ENCODE measurements at places on chromosomes 3 and 15. TPM values are rescaled to one million over a fixed set of nuclear protein-coding genes. Genes with fewer than 3 reads are reported as not detected.

GRCh38 chr15:90851114-90851513, 17.3 kb upstream of the FURIN start:
- no peak overlapping the region for H3K4me3 ChIP-seq
- DNase-seq, result no peak
- peaks cover 12% of the 10 kb centered on the region for H3K36me3 ChIP-seq
- H3K27ac ChIP-seq, result no peak overlapping the region

DNA sequence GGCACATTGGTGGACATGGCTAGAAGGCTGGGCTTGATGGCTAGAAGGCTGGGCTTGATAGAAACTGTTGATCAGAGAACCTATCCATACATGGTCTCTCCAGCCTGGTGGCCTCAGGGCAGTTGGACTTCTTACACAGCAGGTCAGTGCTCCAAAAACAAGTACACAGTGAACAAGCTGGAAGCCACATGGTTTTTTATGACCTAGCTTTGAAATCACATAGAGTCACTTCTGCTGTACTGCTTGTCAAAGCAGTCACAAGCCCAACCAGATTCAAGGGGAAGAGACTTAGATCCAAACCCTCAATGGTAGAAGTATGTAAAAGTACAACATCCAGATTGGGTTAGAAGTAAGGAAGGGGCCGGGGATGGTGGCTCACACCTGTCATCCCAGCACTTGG, 89.4 kb upstream of the HES1 start:
- peaks cover 12% of the 10 kb centered on the region for H3K4me1 ChIP-seq
- 0 out of 2 replicates have a peak, but pooled peaks cover 5% of the 10 kb centered on the region for H3K36me3 ChIP-seq
- DNase-seq, result no peak
- peaks cover 9% of the 10 kb centered on the region for H3K27me3 ChIP-seq
- H3K4me3 ChIP-seq, result no peak overlapping the region

DNA sequence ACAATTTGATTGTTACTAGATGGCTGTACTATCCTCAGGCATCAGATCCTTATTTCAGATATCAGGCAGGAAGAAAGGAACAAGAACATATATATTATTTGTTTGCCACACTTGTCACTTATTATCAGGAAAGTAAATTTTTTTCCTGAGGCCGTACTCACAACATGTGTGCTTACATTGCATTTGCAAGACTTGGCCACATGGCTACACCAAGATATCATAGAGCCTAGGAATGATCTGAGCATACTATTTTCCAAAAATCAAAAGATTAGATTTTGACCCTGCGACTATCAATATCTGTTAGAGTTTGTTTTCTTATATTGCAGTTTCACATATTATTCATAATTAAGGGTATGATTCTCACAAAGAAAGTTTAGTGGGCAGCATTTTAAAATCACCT, 426.2 kb upstream of the BCHE start:
- H3K27ac ChIP-seq, result no peak overlapping the region
- no peak for DNase-seq
- no peak overlapping the region for H3K4me3 ChIP-seq

DNA sequence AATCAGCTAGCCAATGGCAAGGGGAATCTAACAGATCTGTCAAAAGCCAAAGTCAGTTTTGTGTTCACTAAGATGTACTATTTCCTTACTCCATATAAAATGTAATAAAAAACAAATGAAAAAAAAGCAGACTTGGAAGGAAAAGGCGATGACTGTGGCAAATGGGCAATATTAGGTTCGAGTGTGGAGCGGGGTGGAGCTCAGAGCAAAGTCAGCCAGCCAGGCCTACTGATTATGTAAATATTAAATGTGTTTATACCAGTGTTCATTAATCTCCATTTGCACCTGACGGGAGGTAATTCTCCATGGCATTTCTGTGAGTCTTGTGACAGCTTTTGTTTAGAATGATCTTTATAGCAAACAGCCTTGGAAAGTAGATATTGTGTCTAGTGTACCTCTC, 96.2 kb upstream of the KCNMB2 start:
- no peak overlapping the region for H3K27ac ChIP-seq
- H3K4me3 ChIP-seq, result no peak overlapping the region
- H3K27me3 ChIP-seq, result no peaks in the 10 kb centered on the region
- DNase-seq, result no peak
- H3K36me3 ChIP-seq, result no peaks in the 10 kb centered on the region
- H3K4me1 ChIP-seq, result no peaks in the 10 kb centered on the region

GRCh38 chr3:72411126-72411525, 437.1 kb downstream of the SHQ1 start:
- H3K27ac ChIP-seq, result no peak overlapping the region
- no peaks in the 10 kb centered on the region for H3K4me1 ChIP-seq
- DNase-seq, result no peak
- no peak overlapping the region for H3K4me3 ChIP-seq

DNA sequence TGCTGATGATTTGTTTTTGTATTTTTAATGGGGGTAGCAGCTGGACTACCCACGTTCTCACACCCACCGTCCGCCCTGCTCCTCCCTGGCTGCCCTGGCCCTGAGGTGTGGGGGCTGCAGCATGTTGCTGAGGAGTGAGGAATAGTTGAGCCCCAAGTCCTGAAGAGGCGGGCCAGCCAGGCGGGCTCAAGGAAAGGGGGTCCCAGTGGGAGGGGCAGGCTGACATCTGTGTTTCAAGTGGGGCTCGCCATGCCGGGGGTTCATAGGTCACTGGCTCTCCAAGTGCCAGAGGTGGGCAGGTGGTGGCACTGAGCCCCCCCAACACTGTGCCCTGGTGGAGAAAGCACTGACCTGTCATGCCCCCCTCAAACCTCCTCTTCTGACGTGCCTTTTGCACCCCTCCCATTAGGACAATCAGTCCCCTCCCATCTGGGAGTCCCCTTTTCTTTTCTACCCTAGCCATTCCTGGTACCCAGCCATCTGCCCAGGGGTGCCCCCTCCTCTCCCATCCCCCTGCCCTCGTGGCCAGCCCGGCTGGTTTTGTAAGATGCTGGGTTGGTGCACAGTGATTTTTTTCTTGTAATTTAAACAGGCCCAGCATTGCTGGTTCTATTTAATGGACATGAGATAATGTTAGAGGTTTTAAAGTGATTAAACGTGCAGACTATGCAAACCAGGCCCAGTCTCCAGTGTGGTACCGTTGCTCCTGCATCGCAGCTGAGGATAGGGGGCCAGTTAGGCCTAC, 1.4 kb upstream of the FES start:
- peak overlapping the region; percentile 83 for H3K27ac ChIP-seq
- H3K4me3 ChIP-seq, result peak overlapping the region; percentile 66
- H3K27me3 ChIP-seq, result no peaks in the 10 kb centered on the region

DNA sequence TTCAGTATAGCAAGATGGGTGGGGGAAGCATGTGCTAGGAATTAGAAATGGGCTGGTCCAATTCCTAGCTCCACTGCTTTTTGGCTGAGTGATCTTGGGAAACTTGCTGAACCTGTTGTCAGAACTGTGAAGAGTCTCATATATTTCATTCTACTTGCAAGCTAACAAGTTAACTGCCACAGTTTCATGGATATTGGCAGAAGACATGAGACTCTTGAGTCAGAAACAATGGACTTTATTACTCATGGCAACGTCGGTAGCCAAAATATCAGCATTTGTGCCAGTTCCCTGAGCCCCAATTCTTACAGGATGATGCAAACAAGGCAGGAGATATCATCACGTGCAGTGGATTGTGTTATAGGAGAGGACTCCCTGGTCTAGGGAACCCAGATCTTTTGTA, 26.6 kb upstream of the PLAAT1 start:
- DNase-seq, result no peak
- no peak overlapping the region for H3K4me3 ChIP-seq
- H3K4me1 ChIP-seq, result no peaks in the 10 kb centered on the region
- no peaks in the 10 kb centered on the region for H3K36me3 ChIP-seq
- H3K27ac ChIP-seq, result no peak overlapping the region
- H3K27me3 ChIP-seq, result peaks cover 1% of the 10 kb centered on the region

- no peak overlapping the region for H3K4me3 ChIP-seq
- H3K27me3 ChIP-seq, result no peaks in the 10 kb centered on the region
- no peak overlapping the region for H3K27ac ChIP-seq
- H3K4me1 ChIP-seq, result peaks cover 26% of the 10 kb centered on the region
- H3K36me3 ChIP-seq, result no peaks in the 10 kb centered on the region
Observed at GRCh38 chr3:42009456-42009855, 47.6 kb upstream of the ULK4 start.

DNA sequence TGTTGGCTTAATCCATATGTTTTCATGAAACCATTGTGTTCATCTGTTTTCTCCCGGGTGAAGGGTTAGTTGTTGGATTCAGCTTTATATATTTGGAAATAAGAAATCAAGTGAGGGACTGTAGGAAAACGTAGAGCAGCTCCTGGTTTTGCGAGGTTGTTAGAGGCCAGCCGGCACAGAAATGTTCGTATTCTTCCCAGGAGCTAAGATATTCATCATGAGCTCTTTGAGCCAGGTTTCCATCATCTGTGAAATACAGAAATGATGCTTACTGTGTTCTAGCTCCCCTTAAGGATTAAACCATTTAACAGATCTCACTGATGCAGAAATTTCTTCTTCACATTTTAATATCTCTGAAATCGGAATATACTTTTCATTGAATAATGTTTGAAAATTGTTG, 235.5 kb downstream of the PTPRG start:
- H3K4me3 ChIP-seq, result no peak overlapping the region
- no peak overlapping the region for H3K27ac ChIP-seq
- H3K27me3 ChIP-seq, result no peaks in the 10 kb centered on the region
- no peaks in the 10 kb centered on the region for H3K36me3 ChIP-seq

Gene BCHE
- total RNA-seq, result 0.11 TPM

Gene AP3B2
- not detected for total RNA-seq

Gene ISL2
- 8.7 TPM for total RNA-seq

Gene C2CD4B
- total RNA-seq, result not detected

Gene GOLGA6L4
- 0.15 TPM for total RNA-seq

Gene ANKRD34C
- total RNA-seq, result 0.93 TPM

Gene NEDD4
- total RNA-seq, result 3.0 TPM

Gene ADAMTSL3
- not detected for total RNA-seq
